ENCODE measurements at places on chromosomes 5 and 9. TPM values are rescaled to one million over a fixed set of nuclear protein-coding genes. Genes with fewer than 3 reads are reported as not detected.

The CXCL14 gene
- polyA plus RNA-seq: 23.3 TPM

The FOXD4 gene
- 0.08 TPM for polyA plus RNA-seq

- no peak for DNase-seq
Measured at GRCh38 chr5:108786806-108787483, 39.2 kb downstream of the FER start.

GRCh38 chr9:110338143-110338542, 480 bp upstream of the TXNDC8 start:
- DNase-seq: no peak

DNA sequence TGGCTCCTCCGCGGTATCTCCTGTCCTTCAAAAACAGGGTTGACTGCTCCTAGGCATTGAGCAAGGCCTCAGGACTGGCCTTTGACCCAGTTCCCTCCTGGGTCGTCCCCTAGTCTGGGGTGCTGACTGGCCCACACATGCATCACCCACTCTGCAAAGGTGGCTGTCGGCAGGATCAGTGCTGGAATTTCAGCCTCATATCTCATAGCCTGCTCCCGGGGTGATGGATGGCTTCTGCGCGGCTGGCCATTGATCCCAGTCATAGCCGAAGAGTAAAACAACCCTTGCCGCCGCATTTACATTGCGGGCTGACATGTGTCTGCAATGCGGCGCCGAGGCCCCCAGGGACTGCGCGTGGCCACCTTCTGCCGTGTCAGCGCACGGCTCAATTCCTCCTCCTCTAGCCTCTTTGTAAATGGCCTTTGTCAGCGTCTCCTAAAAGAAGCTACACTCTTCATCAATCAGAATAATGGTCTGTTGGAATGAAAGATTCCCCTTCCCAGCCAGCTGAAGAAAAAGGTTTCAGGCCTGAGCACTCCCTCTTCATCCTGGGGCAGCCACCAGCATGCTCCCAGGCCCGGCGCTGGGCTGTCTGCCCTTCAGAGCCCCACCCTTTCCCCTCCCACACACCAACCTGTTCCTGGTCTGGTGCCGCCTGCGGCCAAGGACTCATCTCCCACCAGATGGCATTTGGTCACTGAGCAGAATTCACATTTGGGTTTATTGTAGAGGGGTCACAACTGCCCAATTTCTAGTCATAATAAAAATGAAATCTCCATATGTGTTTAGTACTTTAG, 159.0 kb downstream of the PJA2 start:
- no peak for DNase-seq
